ENCODE measurements at places on chromosomes 3 and 15. TPM values are rescaled to one million over a fixed set of nuclear protein-coding genes. Genes with fewer than 3 reads are reported as not detected.

DNA sequence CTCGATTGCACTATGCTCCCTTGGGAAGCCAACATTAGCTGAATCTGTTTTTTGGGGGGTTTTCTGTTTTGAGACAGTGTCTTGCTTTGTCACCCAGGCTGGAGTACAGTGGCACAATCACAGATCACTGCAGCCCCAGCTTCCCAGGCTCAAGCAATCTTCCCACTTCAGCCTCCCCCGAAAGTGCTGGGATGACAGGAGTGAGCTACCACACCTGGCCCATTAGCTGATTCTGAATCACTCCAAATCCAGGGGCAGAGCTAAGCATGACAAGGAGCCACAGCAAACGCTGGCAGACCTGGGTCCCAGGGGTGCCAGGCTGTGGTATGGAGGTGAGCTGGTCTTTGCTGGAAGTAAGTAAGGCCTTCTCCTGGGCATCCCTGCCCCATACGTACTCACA is 18.9 kb downstream of the POC1A start:
- no peak for DNase-seq

- DNase-seq: no peak
These were observed 44.6 kb upstream of the LIMD1 start for GRCh38 chr3:45549961-45550360.

- DNase-seq: no peak
These were observed 50.4 kb upstream of the FILIP1L start for GRCh38 chr3:100164743-100165142.

DNA sequence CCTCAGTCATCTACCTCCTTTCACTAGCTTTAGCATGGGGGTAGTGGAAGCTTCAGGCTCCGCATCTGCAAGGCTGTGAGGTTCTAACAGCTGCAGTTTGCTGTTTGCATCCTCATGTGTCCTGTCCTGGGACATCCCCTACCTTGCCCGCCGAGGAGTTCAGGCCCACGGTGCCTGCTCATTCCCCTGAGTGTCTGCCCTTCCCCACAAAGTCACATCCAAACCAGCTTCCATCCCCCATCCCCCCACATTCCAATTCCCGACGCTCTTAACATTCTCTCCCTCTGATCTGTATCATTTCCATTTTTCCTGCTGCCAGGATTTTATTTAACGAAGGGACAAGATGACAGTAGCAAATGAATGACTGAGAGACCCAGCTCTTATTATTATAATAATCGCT is 43.8 kb downstream of the HRH1 start:
- DNase-seq: no peak

Gene ACKR2
- polyA plus RNA-seq: 2.0 TPM

DNA sequence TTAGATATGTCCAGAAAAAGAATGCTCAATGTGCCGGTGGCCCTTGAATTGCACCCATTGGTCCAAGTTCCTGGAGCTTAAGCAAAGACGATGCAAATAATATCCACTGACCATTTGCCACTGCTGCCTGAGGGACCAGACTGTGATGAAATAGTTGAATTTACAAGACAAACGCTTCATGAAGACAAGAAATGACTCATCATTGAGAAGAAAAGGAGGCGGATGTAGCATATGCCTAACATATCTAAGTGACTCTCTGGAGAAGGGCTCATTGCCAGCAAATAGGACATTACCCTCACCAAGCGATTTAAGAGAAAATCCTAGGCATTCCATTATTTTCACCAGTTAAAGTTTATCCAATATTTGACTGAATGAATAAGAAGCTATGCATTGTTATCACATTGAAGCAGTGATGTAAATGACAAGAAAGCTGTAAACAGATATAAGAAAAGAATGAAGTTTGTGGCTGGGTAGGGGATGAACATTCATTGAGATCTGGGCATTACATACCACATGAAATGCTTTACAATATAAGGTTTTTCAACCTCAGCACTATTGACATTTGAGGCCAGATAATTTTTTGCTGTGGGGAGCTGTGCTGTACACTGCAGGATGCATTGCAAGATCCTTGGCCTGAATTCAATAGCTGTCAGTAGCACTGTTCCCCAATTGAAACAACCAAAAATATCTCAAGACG is 48.9 kb upstream of the CPNE4 start:
- no peak for DNase-seq

DNA sequence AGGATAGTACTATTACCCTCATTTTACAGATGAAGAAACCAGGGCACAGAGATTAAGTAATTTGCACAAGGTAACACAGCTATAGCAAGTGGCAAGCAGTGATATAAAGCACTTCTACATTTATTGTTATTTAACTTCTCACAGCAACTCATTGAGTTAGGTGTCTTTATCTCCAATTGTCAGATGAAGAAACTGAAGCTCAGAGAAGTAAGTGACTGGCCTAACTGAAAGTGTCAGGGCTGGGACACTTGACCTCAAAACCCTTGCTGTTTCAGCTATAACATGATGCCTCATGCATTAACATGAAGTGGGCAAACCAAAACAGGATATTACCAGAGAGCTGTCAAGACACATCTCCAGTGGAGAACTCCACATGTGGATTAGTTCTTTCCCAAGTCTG is 65.8 kb upstream of the LEKR1 start:
- DNase-seq: no peak

GRCh38 chr15:83065431-83065830 is 1.6 kb downstream of the BTBD1 start:
- no peak for DNase-seq

Gene TUSC7
- polyA plus RNA-seq: not detected

Gene VIPR1
- 1.0 TPM for polyA plus RNA-seq

GRCh38 chr3:185056908-185057307 is 96.0 kb downstream of the C3orf70 start:
- no peak for DNase-seq

Measured in renal cortex interstitium (tissue), 15 donors.